Hindlimb muscle (tissue), 1 donor: ENCODE measurements at places on chromosomes 7 and 10. TPM values are rescaled to one million over a fixed set of nuclear protein-coding genes. Genes with fewer than 3 reads are reported as not detected.

Gene PILRA
- 5.2 TPM for polyA plus RNA-seq

Gene GATA3
- polyA plus RNA-seq: 1.0 TPM

- DNase-seq: no peak
These were observed 9.6 kb upstream of the SVOPL start for GRCh38 chr7:138710536-138711385.

DNA sequence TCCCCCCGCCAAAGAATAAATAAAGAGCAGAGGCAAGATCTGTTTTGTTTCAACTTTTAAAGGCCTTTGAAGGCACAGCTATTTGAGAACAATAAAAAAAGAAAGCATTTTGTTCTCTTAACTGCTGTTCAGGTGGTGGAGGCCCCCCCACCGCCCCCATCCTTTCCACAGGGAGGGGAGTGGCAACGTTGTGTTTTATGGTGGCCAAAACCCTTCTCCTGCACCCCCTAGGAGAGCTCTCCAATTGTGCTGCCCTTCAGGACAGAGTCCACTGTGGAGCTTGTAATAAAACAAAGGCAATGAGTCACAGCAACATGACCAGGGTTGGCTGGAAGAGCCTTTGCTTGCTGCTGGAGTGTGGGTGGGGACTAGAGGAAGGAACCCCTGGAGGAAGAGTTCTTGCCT, 987.9 kb downstream of the KCNMA1 start:
- no peak for DNase-seq

DNA sequence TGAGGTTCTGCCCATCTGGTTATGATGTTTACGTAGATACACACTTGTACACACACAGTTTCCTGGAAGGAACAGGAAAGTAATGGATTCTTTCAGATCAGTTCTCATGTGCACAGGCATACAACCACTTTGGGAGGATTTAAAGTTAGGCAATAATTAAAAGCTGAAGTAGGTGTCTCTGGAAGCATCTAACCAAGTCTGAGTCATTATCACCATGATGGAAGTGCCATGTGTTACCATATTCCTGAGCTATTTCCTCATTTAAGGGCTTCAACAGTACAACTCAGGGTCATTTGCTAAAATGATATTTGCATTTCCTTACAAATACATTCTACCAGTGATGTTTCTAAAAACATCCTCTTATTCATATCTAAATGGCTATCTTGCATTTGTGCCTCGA, 41.4 kb upstream of the BET1 start:
- DNase-seq: no peak

DNA sequence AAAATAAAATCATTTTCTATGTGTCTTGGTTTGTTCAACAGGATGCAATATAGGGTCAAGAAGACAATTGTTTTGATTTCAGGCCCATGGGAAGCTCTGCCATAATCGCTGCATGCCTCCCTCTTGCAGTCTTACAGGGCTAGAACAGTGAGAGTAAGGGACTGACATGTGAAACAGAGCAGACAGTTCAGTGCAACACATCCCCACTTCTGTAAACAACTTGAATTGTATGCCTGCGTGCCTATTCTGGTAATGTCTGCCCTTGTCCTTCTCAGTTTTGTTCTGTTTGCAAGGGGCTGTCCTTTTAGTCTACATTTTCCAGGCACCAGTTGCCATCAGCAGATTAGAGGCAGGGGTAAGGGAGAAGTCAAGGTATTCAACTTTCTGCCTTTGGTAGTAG, 34.8 kb upstream of the GPR37 start:
- no peak for DNase-seq
